Cardiac septum (tissue), 1 donor: ENCODE measurements at places on chromosomes 5 and 9. TPM values are rescaled to one million over a fixed set of nuclear protein-coding genes. Genes with fewer than 3 reads are reported as not detected.

- DNase-seq: no peak
Observed at GRCh38 chr5:116834796-116835515, 260.3 kb upstream of the SEMA6A start.

DNA sequence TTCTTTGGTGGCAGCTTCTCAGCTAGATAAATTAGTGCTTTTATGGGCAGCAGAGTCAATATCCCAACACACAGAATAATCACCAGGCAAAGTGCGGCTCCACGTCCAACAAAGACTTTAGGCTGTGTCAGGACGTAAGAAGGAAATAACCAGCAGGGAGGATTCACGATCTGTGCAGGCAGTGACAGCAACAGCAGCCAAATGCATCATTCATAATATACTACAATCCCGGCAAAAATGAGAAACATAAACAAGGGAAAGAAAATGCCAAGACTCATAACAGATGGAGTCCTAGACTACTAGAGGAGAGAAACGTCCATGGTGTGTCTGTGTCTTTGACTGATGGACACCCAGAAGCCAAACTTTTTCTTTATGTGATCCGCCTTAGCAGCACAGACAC is 100.7 kb downstream of the LMNB1 start:
- DNase-seq: no peak

Gene PCDHB2
- 2.4 TPM for total RNA-seq

- DNase-seq: no peak
Observed at GRCh38 chr5:92421942-92422341, 1038.8 kb upstream of the ARRDC3 start.

DNA sequence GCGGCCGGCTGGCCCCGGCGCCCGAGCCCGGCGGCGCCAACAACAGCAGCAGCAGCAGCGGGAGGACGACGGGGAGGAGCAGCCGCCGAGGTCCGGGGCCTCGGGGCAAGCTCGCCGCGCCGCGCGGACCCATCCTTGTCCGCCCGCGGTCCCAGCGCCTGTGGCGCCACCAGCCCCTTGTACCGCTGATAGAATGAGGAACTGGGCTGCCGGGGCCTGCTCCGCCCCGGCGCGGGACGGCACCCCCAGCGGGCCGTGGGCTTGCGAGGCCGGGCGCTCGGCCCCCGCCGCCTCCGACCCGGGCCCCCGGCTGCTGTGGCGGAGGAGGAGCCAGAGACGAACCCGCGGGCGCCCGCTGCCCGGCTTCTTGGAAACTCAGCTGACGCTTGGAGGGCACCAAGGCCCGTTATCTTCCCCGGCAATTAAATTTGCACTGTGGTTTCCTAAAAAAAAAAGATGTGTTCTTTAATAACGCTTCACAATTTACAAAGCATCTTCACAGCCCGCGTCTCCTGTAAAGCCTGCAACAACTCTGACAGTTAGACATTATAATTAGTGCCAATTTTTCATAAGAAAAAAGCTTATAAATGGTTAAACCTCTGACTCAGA is at the start of gene ARSB:
ARSB (minus strand) TSS at position 195 of the 609 bp plus-strand sequence; CDS start at position 133, 62 bp downstream.
- peak; percentile 76 for DNase-seq

Gene ROR2
- 0.65 TPM for total RNA-seq

DNA sequence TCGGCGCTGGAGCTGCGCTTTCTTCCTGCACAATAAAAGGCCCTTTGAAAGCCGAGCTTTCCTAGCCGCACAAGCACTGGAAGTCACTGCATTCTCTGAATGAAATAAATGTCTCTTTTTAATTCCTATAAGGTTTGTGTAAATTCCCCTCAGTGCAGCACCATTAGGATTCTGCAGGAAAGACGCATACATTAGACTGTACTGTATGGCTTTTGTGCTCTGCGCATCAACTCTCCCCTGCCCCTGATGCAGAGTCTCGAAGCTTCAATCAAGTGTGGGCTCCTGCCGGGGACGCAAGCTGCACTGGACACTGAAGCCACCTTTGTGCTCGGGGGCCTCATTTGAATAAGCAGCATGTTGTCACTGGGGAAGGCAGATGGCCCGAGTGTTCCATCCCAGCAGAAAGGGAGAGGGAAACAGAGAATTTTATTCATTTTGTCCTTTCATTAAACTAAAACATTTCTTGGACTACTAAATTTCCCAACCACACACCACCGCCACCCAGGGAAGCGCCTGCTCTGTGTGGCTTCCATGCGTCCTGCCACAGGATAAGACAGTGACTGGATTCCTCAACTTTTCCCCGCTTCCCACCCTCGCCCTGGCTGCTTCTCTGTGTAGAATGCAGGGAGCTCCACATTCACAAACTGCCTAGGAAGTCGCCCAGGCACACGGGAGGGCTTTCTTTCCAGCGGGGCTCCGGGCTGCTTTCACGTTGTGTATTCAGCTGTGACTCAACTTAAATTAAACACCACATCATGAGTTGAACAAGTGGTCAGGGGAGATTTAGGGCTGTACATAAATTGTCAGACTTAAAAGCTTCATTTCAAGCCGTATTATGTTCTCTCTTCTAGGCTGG is 635.4 kb downstream of the IRX1 start:
- DNase-seq: no peak

GRCh38 chr5:38783011-38783561 is 62.7 kb upstream of the OSMR start:
- no peak for DNase-seq

DNA sequence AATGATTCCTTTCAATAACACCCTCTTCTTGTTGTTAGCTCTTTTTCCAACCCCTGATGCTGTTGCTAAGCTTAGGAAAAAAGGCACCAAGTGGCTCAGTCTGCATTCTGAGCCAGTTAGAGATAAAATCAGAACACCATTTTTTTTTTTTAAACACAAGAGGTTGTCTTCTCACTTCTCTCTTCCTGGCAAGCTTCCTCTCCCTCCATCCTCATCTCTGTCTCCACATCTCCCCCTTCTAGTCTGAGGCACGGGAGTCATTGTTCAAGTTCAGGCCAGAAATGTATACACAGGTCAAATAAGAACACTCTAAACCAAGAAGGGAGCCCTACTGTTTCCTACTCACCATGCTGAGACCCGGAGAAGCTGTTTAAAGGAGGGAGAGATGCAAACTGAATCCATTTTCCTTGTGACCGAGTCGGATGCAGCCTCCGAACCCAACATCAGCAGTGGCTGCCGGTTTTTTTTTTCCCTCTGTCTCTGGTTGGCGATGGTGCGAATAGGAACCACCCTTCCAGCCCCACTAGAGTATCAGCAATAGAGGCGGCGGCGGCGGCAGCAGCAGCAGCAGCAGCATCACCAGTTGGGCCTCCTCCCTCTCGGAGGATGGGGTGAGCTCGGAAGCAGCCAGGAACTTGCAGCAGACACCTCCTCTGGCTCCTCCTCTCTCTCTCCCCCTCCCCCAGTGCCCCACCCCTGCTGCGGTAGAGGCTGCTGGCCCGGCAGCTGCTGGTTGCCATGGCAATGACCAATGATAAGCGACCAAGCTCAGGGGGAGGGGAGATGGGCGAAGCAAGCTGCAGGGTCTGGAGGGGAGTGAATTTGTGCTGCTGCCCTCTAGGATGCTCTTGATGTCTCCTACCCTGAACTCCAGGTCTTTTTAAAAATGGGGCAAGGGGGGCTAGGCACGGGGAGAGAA is at the start of gene JAKMIP2:
JAKMIP2 (minus strand) TSS at position 619 of the 919 bp plus-strand sequence. CDS start 110,922 bp downstream, outside the sequence.
- peak; percentile 76 for DNase-seq

Gene ENHO
- total RNA-seq: 1.3 TPM

DNA sequence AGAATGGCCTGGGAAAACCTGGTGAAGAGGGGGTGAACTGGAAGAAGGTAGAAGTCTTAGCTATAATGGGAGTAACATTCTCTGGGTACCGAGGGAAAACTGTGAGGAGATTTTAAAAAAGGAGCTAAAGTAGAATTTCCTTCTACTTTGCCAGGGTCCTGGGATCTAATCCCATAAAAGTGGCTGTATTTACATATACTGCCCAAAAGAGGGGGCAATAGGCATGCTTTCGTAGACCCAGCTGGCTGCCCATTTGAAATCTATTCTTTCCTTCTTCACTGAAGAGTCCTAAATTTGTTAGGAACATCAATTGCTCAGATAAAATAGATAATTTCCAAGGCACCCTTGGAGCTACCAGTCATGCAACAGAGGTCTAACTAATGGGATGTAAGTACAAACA is 159.2 kb downstream of the CDC42SE2 start:
- DNase-seq: no peak

GRCh38 chr5:91177639-91178038 is 205.5 kb downstream of the ARRDC3 start:
- DNase-seq: no peak

Gene TMEM203
- 40.6 TPM for total RNA-seq

Gene CDKN2B
- 3.6 TPM for total RNA-seq
